ENCODE measurements at places on chromosomes 7 and 10.

DNA sequence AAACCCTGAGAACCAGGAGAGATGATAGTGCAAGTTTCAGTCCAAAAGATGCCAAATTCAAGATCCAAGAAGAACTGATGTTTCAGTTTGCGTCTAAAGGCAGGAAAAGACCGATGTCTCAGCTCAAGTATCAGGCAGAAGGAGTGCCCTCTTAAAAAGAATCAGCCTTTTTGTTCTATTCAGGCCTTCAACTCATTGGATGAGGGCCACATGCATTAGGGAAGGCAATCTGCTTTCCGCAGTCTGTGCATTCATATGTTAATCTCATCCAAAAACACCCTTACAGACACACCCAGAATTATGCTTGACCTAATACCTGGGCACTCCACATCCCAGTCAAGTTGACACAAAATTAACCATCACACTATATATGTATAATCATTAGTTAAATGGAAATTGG lies 45.2 kb downstream of the DNAJB9 start:
- no peak for DNase-seq
- no peak overlapping the region for H3K4me3 ChIP-seq
- H3K4me1 ChIP-seq: no peaks in the 10 kb centered on the region
- no peaks in the 10 kb centered on the region for H3K27me3 ChIP-seq
- no peaks in the 10 kb centered on the region for H3K36me3 ChIP-seq

- H3K27ac ChIP-seq: no peak overlapping the region
- H3K27me3 ChIP-seq: no peaks in the 10 kb centered on the region
- DNase-seq: no peak
- H3K4me1 ChIP-seq: peaks cover 2% of the 10 kb centered on the region
Observed at GRCh38 chr10:92913973-92914372, 65.7 kb downstream of the EXOC6 start.

GRCh38 chr7:68691261-68692216 lies 906.7 kb upstream of the AUTS2 start:
- no peak overlapping the region for H3K27ac ChIP-seq
- H3K4me1 ChIP-seq: no peaks in the 10 kb centered on the region
- no peak overlapping the region for H3K4me3 ChIP-seq
- no peaks in the 10 kb centered on the region for H3K36me3 ChIP-seq
- DNase-seq: no peak

GRCh38 chr10:111872591-111872990 lies 311.0 kb downstream of the GPAM start:
- no peak overlapping the region for H3K4me3 ChIP-seq
- DNase-seq: no peak
- H3K27me3 ChIP-seq: no peaks in the 10 kb centered on the region
- H3K36me3 ChIP-seq: no peaks in the 10 kb centered on the region
- no peaks in the 10 kb centered on the region for H3K4me1 ChIP-seq

- H3K4me1 ChIP-seq: no peaks in the 10 kb centered on the region
- no peak overlapping the region for H3K27ac ChIP-seq
- H3K27me3 ChIP-seq: no peaks in the 10 kb centered on the region
- H3K36me3 ChIP-seq: no peaks in the 10 kb centered on the region
- H3K4me3 ChIP-seq: no peak overlapping the region
- DNase-seq: no peak
Observed at GRCh38 chr7:73774923-73775322, 4.9 kb upstream of the CLDN3 start.

- DNase-seq: no peak
- no peaks in the 10 kb centered on the region for H3K27me3 ChIP-seq
- H3K4me1 ChIP-seq: no peaks in the 10 kb centered on the region
- no peak overlapping the region for H3K4me3 ChIP-seq
Observed at GRCh38 chr10:61099756-61100155, 155.8 kb upstream of the RHOBTB1 start.

DNA sequence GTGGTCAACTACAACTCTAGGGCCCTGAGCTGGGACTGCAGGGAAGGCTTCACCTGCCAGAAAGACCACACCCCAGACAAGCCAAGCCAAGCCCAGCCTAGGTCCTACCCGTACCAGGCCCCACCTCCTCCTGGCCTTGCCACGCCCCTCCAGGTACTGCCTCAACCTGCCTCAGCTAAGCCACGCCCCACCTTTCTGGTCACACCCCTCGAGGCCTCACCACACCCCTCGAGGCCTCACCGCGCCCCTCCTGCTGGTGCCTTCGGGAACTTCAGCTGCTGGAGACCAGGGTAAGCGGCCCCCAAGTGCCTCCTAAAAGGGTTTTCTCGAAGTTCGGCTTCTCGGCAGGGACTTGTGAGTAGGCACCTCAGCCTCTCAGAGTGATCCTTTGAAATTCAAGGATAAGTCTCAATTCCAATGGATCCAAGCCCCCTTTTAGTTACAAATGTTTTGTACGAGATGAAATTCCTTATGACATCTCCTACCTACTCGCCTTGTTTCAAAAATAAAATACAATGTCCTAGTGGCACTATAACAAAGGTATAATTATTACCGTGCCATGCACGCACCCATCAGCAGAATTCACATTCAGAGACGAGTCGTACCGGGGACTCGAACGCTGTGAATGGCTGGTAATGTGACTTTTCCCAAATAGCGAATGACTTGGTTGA lies 171.2 kb downstream of the ARHGAP21 start:
- no peaks in the 10 kb centered on the region for H3K36me3 ChIP-seq
- peaks cover 3% of the 10 kb centered on the region for H3K4me1 ChIP-seq
- H3K27ac ChIP-seq: no peak overlapping the region
- DNase-seq: peak; percentile 95
- H3K27me3 ChIP-seq: no peaks in the 10 kb centered on the region
- H3K4me3 ChIP-seq: no peak overlapping the region

GRCh38 chr10:53255661-53256205 lies 483.1 kb upstream of the MBL2 start:
- H3K27me3 ChIP-seq: no peaks in the 10 kb centered on the region
- H3K27ac ChIP-seq: no peak overlapping the region
- DNase-seq: no peak
- H3K4me1 ChIP-seq: peaks cover 3% of the 10 kb centered on the region
- H3K36me3 ChIP-seq: no peaks in the 10 kb centered on the region
- H3K4me3 ChIP-seq: no peak overlapping the region

GRCh38 chr10:124181656-124182055 lies 88.3 kb upstream of the CHST15 start:
- H3K4me3 ChIP-seq: no peak overlapping the region
- no peaks in the 10 kb centered on the region for H3K36me3 ChIP-seq
- no peaks in the 10 kb centered on the region for H3K4me1 ChIP-seq
- DNase-seq: no peak

DNA sequence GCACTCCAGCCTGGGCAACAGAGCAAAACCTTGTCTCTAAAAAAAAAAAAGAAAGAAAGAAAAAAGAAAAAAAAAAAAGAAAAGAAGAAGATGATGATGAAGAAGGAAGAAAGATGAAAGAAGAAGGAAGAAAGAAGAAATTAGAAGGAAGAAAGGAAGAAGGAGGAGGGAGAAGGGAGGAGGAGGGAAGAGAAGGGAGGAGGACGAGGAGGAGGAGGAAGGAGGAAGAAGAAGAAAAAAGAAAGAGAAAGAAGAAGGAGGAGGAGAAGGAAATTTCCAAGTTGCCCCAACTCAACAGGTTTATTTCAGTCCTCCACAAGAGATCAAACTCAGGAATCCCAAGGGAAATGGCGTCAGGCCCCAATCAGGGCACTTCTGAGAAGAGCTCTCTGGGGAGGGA lies 115.7 kb downstream of the ABLIM1 start:
- no peak overlapping the region for H3K27ac ChIP-seq
- H3K36me3 ChIP-seq: no peaks in the 10 kb centered on the region
- no peaks in the 10 kb centered on the region for H3K27me3 ChIP-seq
- H3K4me3 ChIP-seq: no peak overlapping the region
- no peak for DNase-seq

DNA sequence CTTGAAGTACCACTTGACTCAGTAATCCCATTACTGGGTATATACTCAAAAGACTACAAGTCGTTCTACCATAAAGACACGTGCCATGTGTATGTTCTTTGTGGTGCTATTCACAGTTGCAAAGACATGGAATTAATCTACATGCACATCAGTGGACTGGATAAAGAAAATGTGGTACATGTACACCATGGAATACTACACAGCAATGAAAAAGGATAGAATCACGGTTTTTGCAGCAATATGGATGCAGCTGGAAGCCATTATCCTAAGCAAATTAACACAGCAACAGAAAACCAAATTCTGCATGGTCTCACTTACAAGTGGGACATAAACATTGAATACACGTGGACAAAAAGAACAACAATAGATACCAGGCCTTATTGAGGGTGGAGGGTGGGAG lies 583.4 kb upstream of the CELF2 start:
- no peak overlapping the region for H3K4me3 ChIP-seq
- H3K36me3 ChIP-seq: no peaks in the 10 kb centered on the region
- H3K27me3 ChIP-seq: no peaks in the 10 kb centered on the region
- no peak for DNase-seq
- H3K4me1 ChIP-seq: no peaks in the 10 kb centered on the region

DNA sequence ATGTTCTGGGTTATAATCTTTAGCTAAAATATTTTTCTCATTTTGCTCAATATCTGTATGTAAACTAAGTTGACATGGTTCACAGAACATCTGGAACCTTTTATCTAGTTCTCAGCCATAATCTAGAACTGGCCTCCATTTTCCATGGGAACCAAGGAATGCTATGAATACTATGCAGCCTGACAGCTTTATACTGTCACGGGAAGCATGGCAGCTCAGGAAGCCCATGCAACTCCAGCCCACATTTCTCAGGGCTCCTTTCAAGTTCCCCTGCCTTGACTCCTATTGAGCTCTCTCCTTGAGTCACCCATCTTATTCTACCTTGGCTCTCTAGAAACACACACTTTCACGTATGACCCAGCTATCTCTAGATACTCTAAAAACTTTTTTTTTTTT lies 36.6 kb upstream of the PRKAR2B start:
- no peaks in the 10 kb centered on the region for H3K27me3 ChIP-seq
- no peak overlapping the region for H3K4me3 ChIP-seq
- H3K4me1 ChIP-seq: no peaks in the 10 kb centered on the region
- no peaks in the 10 kb centered on the region for H3K36me3 ChIP-seq
- no peak for DNase-seq
- no peak overlapping the region for H3K27ac ChIP-seq

GRCh38 chr10:97589479-97589878 lies at the start of gene C10orf62:
Gene C10orf62 (plus strand): TSS chr10:97589721. CDS start chr10:97589898, 177 bp downstream.
- no peaks in the 10 kb centered on the region for H3K36me3 ChIP-seq
- no peaks in the 10 kb centered on the region for H3K27me3 ChIP-seq
- peaks cover 1% of the 10 kb centered on the region for H3K4me1 ChIP-seq
- DNase-seq: no peak

DNA sequence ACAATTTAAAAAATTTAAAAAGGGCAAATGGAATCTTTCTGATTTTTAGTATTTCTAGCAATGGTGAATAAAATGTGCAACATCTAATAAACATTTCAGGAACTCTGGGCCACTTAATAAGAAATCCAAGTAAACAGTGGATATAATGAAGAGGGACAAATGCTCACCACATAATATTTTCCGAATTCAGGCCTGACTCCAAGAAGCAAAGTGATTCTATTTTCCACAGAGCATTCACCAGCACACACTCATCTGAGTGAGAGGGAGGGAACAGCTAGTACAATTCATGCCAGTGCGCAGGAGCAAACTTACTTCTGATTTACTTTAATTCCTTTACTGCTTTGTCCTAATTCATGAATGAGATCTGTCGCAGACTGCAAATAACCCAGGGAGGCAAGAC lies 10.1 kb downstream of the NPVF start:
- H3K36me3 ChIP-seq: no peaks in the 10 kb centered on the region

GRCh38 chr7:36573066-36573465 lies 151.2 kb downstream of the AOAH start:
- H3K27me3 ChIP-seq: no peaks in the 10 kb centered on the region
- H3K36me3 ChIP-seq: no peaks in the 10 kb centered on the region
- no peak overlapping the region for H3K27ac ChIP-seq
- no peak for DNase-seq
- no peak overlapping the region for H3K4me3 ChIP-seq

GRCh38 chr10:55280696-55281095 lies 479.7 kb upstream of the PCDH15 start:
- H3K36me3 ChIP-seq: no peaks in the 10 kb centered on the region
- no peaks in the 10 kb centered on the region for H3K27me3 ChIP-seq
- no peaks in the 10 kb centered on the region for H3K4me1 ChIP-seq
- DNase-seq: no peak
- H3K4me3 ChIP-seq: no peak overlapping the region
- no peak overlapping the region for H3K27ac ChIP-seq

DNA sequence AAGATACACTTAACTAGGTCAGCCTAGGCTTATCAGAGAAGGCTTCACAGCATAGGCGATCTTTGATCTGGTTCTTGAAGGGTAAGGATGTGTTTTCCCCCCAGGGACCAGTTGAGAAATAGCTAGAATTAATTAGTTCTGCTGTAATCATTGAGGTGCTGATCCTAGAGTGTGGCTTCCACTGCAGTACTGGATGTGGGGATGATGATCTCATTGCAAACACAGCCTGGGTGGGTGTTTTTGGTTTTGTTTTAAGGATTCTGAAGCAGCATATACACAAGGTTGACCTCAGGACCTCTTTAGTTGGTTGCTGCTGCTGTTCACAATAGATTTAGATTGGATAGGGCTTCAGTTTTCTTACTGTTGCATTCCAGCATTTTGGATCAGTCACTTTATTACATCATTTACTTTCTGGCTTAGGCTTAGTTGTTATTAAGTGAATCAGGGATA lies 159.7 kb downstream of the AUTS2 start:
- no peaks in the 10 kb centered on the region for H3K27me3 ChIP-seq
- 0 out of 2 replicates have a peak, but pooled peaks cover 1% of the 10 kb centered on the region for H3K4me1 ChIP-seq
- H3K36me3 ChIP-seq: no peaks in the 10 kb centered on the region
- DNase-seq: no peak
- H3K4me3 ChIP-seq: no peak overlapping the region
- no peak overlapping the region for H3K27ac ChIP-seq

DNA sequence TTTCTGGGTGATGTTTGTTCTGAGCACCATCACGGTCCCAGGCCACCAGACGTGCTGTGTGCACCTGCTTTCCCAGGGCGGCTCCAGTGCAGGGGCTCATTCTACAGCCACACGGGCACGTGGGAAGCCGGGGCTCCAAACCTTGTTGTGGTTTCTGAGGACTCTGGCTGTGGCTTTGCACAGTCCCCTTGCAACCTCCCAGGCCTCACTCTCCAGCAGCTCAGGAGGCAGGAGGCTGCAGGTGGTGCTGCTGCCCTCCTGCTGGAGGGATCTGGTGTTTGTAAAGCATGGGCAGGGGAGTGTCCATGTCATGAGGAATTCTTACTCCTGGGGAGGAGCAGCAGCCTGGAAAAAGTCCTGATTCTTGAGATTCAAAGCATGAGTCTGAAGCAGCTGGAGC lies 54.3 kb downstream of the INSYN2A start:
- no peak for DNase-seq
- no peaks in the 10 kb centered on the region for H3K4me1 ChIP-seq
- H3K27me3 ChIP-seq: no peaks in the 10 kb centered on the region

- H3K27me3 ChIP-seq: no peaks in the 10 kb centered on the region
- H3K4me3 ChIP-seq: no peak overlapping the region
- no peaks in the 10 kb centered on the region for H3K4me1 ChIP-seq
- H3K36me3 ChIP-seq: no peaks in the 10 kb centered on the region
- no peak overlapping the region for H3K27ac ChIP-seq
Observed at GRCh38 chr10:33152146-33152545, 182.3 kb downstream of the NRP1 start.

GRCh38 chr10:92822060-92822634 lies 26.2 kb upstream of the EXOC6 start:
- no peak overlapping the region for H3K27ac ChIP-seq
- no peaks in the 10 kb centered on the region for H3K36me3 ChIP-seq
- no peaks in the 10 kb centered on the region for H3K4me1 ChIP-seq
- DNase-seq: no peak
- H3K4me3 ChIP-seq: no peak overlapping the region

- no peak for DNase-seq
- H3K27ac ChIP-seq: no peak overlapping the region
- H3K36me3 ChIP-seq: no peaks in the 10 kb centered on the region
- no peak overlapping the region for H3K4me3 ChIP-seq
- 0 out of 2 replicates have a peak, but pooled peaks cover 2% of the 10 kb centered on the region for H3K4me1 ChIP-seq
Observed at GRCh38 chr7:19118636-19119371, 1.4 kb upstream of the TWIST1 start.

All from iPS DF 6.9 (cell line).